NCI-H1092 (cell line): ENCODE measurements at places on chromosomes 5 and 9.
A peak's percentile ranks its signal among the peaks of the same experiment; 100 is the strongest.

GRCh38 chr9:127844821-127845359 is 9.6 kb downstream of the ENG start:
- no peak for DNase-seq

GRCh38 chr9:120934281-120934680 is 7.7 kb upstream of the TRAF1 start:
- no peak for DNase-seq

- DNase-seq = no peak
Observed at GRCh38 chr5:176888016-176888864, 10.9 kb downstream of the HK3 start.

- DNase-seq = no peak
Observed at GRCh38 chr5:179406031-179406961, 61.0 kb upstream of the ADAMTS2 start.

DNA sequence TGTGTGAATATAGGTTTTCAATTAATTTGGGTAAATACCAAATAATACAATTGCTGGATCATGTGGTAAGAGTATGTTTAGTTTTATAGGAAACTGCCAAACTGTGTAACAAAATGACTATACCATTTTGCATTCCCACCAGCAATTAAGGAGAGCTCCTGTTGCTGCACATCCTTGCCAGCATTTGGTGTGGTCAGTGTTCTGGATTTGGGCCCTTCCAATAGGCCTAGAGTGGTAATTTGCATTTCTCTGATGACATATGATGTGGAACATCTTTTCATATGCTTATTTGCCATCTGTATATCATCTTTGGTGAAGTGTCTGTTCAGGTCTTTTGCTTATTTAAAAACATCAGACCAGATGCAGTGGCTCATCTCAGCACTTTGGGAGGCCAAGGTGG is 11.6 kb upstream of the RFK start:
- no peak for DNase-seq

- DNase-seq = peak; percentile 73
Observed at GRCh38 chr9:106731910-106732309, 131.1 kb upstream of the ZNF462 start.

DNA sequence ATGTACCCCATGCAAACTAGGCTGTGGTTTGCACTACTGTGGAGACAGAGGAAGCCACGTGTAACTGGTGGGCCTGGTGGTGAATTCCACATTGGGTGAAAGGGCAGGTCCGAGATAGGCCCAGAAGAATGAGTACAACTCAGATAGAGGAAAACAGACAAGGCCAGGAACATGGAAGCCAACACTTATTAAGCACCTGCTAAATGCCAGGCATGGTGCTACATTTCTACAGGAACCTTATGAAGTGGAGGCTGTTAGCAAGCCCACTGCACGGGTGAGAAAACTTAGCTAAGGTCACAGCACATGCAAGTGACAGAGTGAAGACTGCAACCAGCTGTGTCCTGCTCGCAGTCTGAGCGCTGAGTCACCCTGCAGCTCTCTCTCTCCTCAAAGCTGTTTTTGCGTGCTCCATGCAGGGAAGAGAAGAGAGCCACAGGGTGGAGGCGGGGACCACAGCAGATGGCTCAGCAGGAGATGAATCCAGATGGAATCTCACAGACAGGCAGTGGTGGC is 65.5 kb upstream of the SPTLC1 start:
- DNase-seq = no peak

DNA sequence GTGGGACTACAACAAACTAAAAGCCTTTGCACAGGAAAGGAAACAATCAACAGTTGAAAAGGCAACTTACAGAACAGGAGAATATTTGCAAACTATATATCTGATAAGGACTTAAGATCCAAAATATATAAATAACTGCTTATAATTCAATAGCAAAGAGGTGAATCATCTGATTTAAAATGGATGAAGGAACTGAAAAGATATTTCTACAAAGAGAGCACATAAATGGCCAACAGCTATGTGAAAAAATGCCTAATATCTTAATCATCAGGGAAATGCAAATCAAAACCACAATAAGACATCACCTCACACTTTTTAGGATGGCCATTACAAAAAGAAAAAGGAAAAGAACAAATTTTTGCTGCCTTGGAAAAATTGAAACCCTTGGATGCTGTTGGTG is 100.4 kb downstream of the LURAP1L start:
- no peak for DNase-seq

GRCh38 chr5:134426361-134426760 is 14.7 kb upstream of the CDKN2AIPNL start:
- no peak for DNase-seq

- no peak for DNase-seq
Observed at GRCh38 chr5:90221951-90222350, 187.6 kb downstream of the CETN3 start.
